ENCODE measurements at places on chromosomes 3 and 15. TPM values are rescaled to one million over a fixed set of nuclear protein-coding genes. Genes with fewer than 3 reads are reported as not detected.
A peak's percentile ranks its signal among the peaks of the same experiment; 100 is the strongest.

- no peaks in the 10 kb centered on the region for H3K4me1 ChIP-seq
- H3K36me3 ChIP-seq, result no peaks in the 10 kb centered on the region
- H3K27me3 ChIP-seq, result no peaks in the 10 kb centered on the region
Measured at GRCh38 chr3:110352841-110353604, 718.6 kb upstream of the NECTIN3 start.

The MED12L gene
- total RNA-seq, result 0.56 TPM

DNA sequence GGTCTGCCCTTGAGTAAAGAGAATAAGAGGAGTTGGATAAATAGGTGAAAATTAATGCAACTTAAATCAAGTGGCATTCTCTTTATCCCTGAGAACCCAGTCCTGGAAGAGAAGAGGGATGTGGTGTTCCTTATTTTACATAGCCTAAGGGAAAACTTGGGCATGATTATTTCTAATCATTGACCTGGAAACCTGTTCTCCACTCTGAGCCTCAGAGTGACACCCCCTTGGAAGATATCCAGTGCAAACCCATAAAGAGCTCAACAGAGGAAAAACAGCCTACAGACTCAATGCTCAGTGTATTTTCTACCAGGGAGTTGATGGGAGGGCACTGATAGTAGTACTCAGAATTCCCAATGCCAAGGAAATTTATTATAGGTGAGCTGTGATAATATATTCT, 22.0 kb downstream of the SLC15A2 start:
- no peak overlapping the region for H3K4me3 ChIP-seq
- no peaks in the 10 kb centered on the region for H3K27me3 ChIP-seq
- no peak overlapping the region for H3K27ac ChIP-seq
- peaks cover 4% of the 10 kb centered on the region for H3K36me3 ChIP-seq
- H3K4me1 ChIP-seq, result no peaks in the 10 kb centered on the region
- no peak for DNase-seq

The LCTL gene
- not detected for total RNA-seq

GRCh38 chr3:129432036-129432435, 3.6 kb upstream of the EFCAB12 start:
- H3K27me3 ChIP-seq, result no peaks in the 10 kb centered on the region
- DNase-seq, result no peak
- H3K36me3 ChIP-seq, result no peaks in the 10 kb centered on the region
- H3K4me1 ChIP-seq, result peaks cover 12% of the 10 kb centered on the region
- no peak overlapping the region for H3K4me3 ChIP-seq

GRCh38 chr15:69074001-69074842, 59.7 kb downstream of the NOX5 start:
- H3K36me3 ChIP-seq, result no peaks in the 10 kb centered on the region
- peaks cover 4% of the 10 kb centered on the region for H3K4me1 ChIP-seq
- DNase-seq, result peak; percentile 28
- H3K27ac ChIP-seq, result peak overlapping the region; percentile 72
- H3K4me3 ChIP-seq, result peak overlapping the region; percentile 68

The SLC12A1 gene
- not detected for total RNA-seq

The UNC13C gene
- 0.09 TPM for total RNA-seq

GRCh38 chr15:34943711-34944110, 25.8 kb downstream of the AQR start:
- no peak for DNase-seq
- H3K36me3 ChIP-seq, result peaks cover 20% of the 10 kb centered on the region
- no peak overlapping the region for H3K27ac ChIP-seq

The LRRC31 gene
- not detected for total RNA-seq
